ENCODE measurements at places on chromosomes 5 and 9.

GRCh38 chr5:154058055-154059038 lies 19.6 kb downstream of the MFAP3 start:
- no peak for DNase-seq

GRCh38 chr5:108629779-108630528 lies 117.7 kb upstream of the FER start:
- no peak for DNase-seq

DNA sequence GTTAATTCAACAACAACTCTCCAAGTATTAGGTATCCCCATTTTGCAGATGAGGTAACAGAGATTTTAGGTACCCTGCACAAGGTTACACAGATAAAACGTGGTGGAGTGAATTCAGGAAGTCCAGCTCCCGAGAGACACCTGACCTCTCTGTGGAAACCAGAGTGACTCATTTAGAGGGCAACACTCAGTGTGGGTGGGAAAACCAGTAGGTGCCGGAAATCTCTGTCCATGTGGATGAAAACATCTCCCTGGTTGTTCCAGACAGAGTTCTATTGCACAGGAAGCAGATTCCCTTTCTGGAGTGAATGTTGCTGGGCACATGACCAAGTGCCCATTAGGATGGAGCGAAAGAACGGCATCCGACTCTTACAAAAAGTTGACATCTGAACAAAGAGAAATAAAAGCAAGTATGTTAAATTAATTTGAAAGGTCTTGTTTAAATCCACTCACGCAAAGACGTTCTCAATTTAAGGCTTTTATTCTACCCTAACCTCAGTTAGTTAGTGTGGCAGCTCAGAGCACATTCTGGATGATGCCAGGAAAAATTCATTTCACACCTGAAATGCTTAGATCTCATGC lies 391.9 kb upstream of the WWC1 start:
- no peak for DNase-seq

DNA sequence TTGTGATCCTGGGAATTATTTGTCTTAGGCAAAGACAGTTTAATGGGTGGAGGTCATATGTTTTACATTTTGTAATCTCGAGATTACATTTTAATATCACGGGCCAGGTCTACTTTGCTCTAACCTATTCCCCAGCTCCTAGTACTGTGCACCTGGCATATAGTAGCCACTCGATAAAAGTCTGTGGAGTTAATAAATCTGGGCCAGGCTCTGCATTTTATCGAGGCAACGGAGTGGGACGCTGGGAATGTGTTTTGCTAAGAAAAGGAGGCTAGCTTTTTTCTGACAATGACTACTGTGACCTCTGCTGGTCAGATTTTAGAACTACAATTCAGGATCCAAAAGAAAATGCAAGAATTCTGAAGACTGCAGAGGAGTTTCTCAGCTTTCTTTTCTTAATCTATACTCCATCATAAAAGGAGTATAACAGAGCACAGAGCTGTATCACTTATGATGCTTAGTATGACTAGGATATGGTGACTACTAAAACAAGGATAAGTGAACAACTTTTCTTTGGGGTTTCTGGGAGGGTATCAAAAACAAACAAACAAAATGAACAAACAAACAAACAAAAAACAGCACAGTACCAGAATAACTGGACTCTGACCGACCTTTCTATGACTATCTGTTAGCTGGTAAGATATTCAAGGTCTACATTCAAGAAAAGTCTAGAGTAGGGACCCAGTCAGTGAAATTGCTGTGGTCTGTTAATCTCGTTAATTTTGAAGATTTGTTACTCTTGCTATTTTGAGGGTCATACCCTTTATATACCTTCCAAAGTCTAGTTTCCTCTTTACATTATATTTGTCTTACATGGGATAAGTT lies 46.1 kb upstream of the CER1 start:
- no peak for DNase-seq

DNA sequence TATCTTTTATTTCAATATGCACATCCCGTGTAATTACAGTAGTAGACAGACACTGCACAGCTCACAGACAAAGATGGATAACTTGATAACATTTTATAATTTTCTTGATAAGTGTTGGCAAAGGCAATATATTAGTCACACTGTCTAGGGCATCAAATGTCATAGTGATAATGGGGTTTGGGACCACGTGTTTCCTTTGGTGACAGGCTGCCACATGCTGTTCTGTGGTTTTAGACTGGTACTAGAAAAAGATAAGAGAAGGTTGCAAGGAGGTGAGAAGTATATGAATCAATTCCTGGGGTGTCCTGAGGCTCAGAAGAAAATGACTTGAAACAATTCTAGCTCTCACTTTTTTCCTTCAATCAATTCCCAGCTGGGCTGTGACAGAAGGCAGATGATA lies 258.8 kb upstream of the CHD1 start:
- DNase-seq, result no peak

- DNase-seq, result no peak
These were observed 9.2 kb upstream of the CXXC5 start for GRCh38 chr5:139638736-139639618.

- DNase-seq, result no peak
These were observed 120.2 kb upstream of the SLC25A48 start for GRCh38 chr5:135714126-135714894.
